ENCODE measurements at places on chromosomes 7 and 10.

- DNase-seq: no peak
Observed at GRCh38 chr10:124390471-124391187, 28.1 kb downstream of the OAT start.

GRCh38 chr7:12504149-12504548 lies 66.4 kb upstream of the SCIN start:
- no peak for DNase-seq

GRCh38 chr7:141295367-141295895 lies 221.6 kb downstream of the TMEM178B start:
- DNase-seq: peak; percentile 98

DNA sequence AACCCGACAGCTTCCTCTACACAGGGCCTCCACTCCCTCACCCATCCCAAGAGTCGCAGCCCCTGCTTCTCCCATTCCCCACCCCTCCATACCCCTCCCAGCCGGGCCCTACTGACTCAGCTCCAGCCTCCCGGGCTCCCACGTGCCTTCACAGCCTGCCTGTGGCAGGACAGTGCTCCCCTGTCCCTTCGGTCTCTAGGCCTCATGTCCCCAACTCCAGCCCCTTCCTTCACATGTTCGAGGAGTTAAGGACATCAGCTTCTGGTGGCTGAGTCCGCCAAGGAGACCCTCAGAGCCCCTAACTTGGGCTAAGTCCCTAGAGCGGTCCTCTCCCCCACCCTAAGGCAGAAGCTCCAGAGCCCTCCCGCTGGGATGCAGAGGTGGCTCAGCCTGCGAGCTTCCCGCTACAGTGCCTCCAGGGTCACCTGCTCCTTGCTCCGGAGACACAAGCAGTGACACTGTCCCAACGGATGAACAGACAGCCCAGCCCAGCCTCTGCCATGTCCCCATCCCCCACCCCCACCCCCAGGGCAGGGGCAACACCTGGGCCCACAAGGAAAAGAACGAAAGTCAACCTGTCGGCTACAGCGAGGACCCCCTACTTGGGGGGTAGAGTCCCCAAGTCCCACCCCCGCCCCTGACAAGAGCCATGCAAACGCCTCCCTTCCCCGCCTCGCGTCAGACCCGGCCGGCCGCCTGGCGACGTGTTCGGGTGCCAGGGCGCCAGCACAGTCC lies 716 bp downstream of the SMARCD3 start:
- DNase-seq: no peak

DNA sequence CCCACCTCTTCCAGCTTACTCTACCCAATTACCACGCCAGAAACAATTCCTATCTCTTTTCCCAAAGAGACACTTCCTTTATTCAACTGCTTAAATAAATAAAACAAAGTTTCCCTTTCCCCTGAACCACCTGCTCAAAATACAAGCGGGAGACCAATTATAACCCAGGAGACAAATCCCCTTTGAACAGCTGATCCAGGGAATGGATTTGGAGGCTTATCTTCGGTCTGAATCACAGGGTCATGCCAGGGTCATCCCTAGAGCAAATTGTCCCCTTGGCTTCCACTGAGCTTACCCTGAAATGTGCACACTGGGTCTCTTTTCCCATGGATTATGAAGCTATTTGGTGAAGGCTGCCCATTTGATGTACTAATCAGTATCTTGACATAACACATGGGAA lies 99.9 kb upstream of the JAZF1 start:
- DNase-seq: no peak

GRCh38 chr10:60823324-60823723 lies 45.0 kb downstream of the CDK1 start:
- DNase-seq: no peak

- no peak for DNase-seq
Observed at GRCh38 chr10:92356041-92356440, 65.1 kb downstream of the MARCHF5 start.

DNA sequence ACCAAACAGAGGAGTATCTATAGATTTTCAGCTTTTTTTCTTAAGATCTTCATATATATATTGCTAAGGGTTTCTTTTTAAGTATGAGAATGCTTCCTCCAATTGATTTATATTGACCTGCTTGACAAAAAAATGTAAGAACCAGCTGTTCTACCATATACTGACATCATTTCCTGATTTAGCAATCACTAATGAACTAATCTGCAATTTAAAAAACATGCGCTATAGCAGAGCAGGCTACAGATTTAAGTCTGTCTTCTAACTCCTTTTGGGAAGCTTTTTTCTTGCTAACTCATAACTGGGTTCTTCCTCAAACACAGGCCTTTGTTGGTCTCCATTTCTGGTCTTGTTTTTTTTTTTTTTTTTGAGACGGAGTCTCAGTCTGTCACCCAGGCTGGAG lies 33.2 kb downstream of the ABCC2 start:
- no peak for DNase-seq

GRCh38 chr7:50815138-50815537 lies 32.4 kb upstream of the GRB10 start:
- no peak for DNase-seq

DNA sequence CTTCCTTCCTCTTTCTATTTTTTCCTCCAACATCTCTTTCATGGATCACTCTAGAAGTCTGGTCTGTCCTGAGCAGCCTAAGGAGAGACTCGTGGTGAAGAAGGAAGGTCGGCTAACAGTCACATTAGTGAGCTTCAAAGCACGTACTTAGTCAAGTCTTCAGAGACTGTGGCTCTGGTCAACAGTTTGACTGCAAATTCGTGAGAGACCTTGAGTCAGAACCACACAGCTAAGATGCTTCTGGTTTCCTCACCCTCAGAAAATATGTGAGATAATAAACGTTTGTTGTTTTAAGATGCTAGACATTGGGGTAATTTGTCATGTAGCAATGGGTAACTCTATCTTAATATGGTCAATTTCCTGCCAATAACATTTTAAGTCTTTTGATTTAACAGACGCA lies 126.2 kb upstream of the LRRN3 start:
- no peak for DNase-seq

DNA sequence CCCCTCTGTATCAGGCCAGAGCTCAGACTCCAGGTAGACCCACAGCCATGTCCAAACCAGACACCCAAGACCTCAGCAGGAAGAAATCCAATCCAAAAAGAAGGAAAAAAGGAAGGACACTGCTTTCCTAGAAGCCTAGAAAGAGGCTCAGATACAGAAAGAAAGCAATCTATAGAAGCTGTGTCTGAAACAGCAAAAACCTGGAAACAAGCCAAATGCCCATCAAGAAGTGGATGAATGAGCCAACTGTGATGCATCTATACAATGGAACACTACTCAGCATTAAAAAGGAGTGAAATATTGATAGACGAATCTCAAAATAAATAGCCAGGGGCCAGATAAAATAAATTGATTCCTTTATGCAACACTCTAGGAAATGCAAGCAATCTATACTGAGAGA lies 31.6 kb downstream of the GRB10 start:
- no peak for DNase-seq

GRCh38 chr7:29921404-29922010 lies 68.1 kb downstream of the SCRN1 start:
- DNase-seq: peak; percentile 6

- no peak for DNase-seq
Observed at GRCh38 chr10:68253346-68253745, 21.4 kb upstream of the ATOH7 start.

GRCh38 chr7:13890793-13891192 lies 98.7 kb downstream of the ETV1 start:
- no peak for DNase-seq

- DNase-seq: no peak
Observed at GRCh38 chr7:111763221-111763801, 201.0 kb upstream of the IMMP2L start.

- no peak for DNase-seq
Observed at GRCh38 chr10:118610577-118610976, 15.1 kb upstream of the PRLHR start.

- DNase-seq: no peak
Observed at GRCh38 chr10:126043389-126043788, 147.0 kb downstream of the FANK1 start.

- no peak for DNase-seq
Observed at GRCh38 chr10:113158183-113158582, 208.1 kb downstream of the TCF7L2 start.
